Endodermal cell (in vitro differentiated cells): ENCODE measurements at places on chromosomes 7 and 10. TPM values are rescaled to one million over a fixed set of nuclear protein-coding genes. Genes with fewer than 3 reads are reported as not detected.

Gene HOXA11
- not detected in 2 replicates for total RNA-seq

Gene A1CF
- 0.33 and 0.43 TPM in 2 replicates for total RNA-seq

DNA sequence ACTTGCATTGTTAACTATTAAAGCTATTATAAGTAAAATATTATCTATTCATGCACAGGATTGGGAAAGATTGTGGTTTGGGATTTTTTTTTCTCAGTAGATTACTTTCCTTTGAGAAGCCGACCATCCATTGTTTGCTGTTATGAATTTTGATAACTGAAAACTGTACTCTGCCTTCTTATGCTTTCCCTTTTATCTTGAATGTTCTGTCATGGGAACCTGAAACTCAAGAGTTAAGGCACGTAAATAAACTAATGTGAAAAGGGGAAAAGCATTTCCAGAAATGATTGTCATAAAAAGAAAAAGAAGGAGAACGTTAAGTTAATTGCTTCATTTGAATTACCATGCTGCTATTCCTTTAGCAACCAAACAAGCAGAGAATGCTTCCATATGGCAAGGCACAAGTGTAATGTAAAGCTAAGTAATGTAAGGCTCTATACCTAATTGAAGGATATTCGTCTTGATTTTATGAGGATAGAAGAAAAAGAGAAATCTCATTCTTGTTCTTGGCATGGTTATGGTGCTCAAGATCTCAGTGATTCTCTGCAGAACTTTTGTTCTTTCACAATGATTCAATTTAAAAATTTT lies 370.8 kb downstream of the AUTS2 start:
- no peak for DNase-seq

GRCh38 chr7:34523226-34523918 lies 134.6 kb upstream of the NPSR1 start:
- DNase-seq, result no peak

DNA sequence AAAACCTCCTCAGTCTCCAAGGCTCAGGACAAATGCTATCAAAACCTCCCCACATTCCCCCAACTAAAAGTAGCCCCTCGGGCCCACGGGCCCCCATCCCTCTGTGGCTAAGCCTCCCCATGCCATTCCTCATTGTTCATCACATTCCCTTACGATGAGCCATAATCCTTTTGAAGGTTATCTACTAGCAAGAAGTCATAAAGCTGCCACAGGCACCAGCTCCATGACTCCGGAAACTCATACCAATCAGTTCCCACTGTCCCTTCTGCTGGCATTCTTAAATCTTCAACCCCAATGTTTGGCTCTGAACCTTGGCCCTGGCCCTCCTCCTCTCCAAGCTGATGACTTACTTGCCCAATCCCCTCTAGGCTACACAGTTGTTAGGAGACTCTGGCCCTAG lies 19.4 kb upstream of the TM9SF3 start:
- no peak for DNase-seq

DNA sequence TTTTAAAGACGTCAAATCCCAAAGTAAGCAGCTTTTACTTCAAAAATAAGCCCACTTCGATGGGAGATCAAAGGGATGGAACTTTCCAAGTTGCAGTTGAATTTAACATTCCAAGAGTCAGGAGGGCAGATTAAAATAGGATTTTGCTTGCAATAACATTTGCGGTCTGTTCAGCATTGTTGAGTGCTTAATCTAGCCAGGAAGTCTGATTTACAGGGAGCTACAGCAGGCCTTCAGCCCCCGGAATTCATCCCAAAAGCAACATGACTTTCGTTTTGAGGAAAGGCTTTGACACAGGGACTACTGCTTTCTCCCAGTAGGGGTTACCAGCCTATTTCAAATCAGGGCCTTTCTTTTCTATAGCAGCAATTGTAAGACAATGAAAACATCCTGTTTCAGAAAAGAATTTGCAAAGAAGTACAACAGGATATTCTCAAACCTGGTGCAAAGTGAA lies 279.6 kb upstream of the PITRM1 start:
- DNase-seq, result peak; percentile 56

DNA sequence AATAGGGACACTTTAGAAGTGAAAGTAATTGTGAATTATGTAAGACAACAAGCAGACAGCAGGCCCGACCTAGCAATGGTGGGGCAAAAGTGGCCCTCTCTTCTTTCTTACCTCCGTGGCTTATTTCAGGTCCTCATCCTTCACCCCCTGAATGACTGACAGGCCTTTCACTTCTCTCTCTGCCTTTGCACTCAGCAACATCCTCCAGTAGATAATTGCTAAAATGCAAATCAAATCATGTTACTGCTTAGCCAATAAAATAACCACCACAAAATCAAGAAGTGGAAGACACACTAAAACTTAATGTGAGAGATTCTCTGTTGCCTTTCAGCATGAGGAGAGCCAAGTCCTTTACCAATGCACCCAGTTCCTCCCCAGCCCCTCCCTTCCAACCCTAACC lies 274.6 kb upstream of the ZNF32 start:
- DNase-seq, result no peak

DNA sequence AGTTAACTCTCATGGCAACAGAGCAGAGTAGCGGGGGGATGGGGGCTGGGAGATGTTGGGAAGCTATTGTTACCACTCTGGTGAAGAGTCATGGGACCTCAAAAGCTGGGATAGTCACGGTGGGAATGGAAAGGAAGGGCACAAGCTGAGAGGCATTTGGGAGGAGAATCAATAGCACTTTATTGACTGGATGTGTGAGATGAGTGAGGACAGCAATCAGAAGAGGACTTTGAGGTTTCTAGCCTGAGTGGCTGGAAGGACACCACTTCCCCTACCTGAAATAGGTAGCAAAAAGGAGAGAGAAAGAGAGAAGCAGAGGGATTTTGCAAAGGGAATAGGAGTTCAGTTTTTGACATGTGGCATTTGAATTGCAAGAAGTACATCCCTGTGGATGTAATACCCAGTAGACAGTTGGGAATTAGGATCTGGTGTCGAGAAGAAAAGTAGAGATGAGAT lies 27.2 kb downstream of the SCD start:
- peak; percentile 80 for DNase-seq

DNA sequence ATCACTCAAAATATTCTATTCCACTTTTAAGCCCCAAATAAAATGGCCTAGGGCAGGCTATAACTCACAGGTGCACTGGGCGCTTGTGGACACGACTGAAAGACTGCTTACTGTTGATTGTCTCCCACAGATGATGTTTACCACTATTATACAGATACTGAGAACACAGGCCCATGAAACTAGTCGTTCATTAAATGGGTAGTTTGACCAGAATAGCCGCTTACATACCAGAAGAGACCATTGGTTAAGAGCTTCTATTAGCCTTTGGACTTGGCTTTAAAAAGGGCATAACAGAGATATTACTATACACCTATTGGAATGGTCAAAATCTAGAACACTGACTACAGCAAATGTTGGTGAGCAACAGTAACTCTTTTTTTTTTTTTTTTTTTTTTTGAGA lies 4.3 kb downstream of the CCDC6 start:
- DNase-seq, result no peak

- DNase-seq, result peak; percentile 93
Measured at GRCh38 chr7:105655500-105656380, 74.4 kb upstream of the EFCAB10 start.
